ENCODE measurements at places on chromosomes 11 and 22. TPM values are rescaled to one million over a fixed set of nuclear protein-coding genes. Genes with fewer than 3 reads are reported as not detected.

DNA sequence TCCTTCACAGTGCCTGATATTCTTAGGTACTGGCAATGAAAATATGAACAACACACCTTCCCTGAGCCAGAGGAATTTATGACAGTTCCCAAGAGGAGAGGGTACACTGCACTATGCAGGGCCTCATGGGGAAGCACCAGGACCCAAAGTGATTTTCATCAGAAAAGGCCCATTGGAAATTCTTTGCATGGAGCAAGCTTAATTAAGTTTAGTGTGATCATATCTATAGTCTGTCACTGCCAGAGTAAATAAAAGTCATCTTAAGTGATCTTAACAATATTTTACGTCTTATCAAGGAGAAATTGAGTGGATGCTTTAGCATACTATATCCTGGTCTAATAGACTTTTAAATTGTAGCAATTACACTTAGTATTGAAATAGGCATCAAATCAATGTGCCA is 86.5 kb downstream of the ACER3 start:
- DNase-seq = no peak

DNA sequence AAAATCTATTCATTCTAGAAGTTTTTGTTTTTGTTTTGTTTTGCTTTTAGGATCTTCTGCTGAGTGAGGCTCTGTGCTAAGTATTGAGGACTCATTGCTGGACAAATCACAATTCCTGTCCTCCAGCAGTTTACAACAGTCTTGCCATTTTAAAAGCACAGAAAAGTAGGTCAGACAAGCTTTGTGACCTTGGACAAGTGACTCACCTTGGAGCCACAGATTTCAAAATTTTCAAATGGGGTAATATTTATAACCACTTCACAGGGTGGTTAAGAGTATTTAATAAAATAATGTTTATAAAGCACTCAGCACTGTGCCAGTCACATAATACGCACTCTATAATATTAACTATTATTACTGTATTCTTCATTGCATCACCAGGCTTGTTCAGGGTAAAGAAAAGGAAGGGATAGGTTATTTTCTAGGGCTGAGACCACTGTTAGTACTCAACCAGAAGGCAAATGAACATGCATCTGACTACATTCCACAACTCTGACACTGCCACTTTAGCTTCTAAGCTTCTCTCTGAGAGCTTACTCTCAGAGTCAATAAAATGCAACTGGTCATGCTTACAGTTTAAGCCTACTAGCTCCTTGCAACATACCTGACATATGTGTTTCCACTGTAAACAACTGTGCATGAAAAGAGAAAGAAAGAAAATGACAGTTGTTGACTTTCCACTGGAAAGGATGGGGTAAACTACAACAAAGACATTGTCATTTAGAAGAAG is 63.2 kb upstream of the FIBIN start:
- DNase-seq = no peak

DNA sequence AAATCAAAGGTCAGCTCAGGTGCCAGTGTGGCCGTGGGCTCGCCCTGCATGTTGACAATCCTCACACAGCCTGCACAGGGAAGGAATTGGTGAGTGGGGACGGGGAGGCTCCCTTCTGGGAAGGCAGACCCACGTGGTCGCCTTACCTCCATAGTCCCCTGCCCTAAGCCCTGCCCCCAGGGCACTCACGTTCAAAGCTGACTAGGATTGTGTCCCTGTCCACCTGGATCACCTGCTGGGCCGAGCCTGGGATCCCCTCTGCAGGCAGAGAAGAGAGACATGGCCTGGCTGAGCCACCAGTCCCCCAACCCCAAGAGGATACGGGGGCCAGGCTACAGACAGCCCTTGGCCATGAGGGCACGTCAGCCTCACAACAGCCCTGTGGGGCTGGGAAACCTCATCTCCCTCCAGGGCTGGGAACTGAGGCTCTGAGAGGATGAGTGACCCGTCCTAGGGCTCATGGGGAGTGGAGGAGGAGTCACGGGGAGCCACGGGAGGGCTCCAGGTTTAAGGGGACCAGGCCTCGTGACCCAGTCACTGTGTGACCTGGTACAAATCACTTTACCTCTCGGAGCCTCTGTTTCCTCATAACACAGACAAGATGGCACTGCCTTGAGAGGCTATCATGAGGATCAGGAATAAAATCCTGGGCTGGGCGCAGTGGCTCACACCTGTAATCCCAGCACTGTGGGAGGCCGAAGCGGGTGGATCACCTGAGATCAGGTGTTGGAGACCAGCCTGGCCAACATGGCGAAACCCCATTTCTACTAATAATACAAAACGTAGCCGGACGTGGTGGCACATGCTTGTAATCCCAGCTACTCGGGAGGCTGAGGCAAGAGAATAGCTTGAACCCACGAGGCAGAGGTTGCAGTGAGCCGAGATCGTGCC is 12.1 kb upstream of the SF1 start:
- DNase-seq = no peak

GRCh38 chr22:36892292-36892691 is 21.1 kb upstream of the CSF2RB start:
- DNase-seq = no peak

DNA sequence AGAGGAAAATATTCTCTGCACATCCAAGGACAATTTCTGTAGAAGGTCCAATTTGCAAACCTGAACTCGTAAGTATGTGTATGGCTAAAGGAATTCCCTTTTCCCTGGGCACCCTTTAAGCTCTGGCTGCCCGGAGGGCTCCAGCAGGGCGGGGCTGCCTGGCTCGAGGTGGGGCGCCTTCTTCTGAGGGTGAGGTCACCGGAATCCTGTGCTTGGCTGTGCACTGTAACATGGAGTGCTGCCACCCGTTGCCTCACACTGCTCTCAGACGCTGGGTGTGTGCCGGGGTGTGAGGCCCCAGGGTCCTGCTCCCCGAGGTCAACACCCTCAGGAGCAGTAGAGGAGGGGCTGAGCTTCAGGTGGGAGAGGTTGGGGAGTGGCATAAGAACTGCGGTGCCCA is 61.5 kb downstream of the SYN3 start:
- DNase-seq = no peak

GRCh38 chr11:95100856-95101507 is 11.3 kb downstream of the ENDOD1 start:
- no peak for DNase-seq

Gene SLC6A5
- not detected for polyA plus RNA-seq

DNA sequence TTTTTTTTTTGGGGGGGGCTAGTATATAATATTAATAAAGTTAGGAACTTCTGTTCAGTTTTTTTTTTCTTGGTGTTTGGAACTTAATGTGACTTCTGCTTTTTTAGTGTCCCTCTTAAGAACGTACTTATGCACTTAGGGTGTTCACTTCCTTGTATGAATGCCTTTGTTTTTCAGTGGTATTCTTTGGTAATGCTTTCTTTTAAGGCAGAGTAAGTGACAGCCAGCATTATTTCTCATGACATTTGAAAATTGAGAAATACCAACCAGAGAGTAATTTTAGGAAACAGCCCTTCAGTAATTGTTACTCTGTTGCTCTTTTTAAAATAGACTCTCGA is 2.4 kb downstream of the GRK3 start:
- DNase-seq = no peak

DNA sequence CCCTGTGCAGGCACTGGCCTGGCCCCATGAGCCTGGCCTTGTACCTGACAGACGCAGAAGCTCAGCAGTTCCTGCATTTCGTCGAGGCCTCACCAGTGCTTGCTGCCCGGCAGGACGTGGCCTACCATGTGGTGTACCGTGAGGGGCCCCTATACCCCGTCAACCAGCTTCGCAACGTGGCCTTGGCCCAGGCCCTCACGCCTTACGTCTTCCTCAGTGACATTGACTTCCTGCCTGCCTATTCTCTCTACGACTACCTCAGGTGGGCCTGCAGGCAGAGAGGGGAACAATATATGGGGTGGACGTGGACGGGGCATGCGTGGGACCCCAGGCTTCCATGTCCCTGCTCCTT is 4.9 kb downstream of the LARGE2 start:
- DNase-seq = no peak

- peak; percentile 38 for DNase-seq
These were observed 754 bp downstream of the NUP50 start for GRCh38 chr22:45164270-45165088.

DNA sequence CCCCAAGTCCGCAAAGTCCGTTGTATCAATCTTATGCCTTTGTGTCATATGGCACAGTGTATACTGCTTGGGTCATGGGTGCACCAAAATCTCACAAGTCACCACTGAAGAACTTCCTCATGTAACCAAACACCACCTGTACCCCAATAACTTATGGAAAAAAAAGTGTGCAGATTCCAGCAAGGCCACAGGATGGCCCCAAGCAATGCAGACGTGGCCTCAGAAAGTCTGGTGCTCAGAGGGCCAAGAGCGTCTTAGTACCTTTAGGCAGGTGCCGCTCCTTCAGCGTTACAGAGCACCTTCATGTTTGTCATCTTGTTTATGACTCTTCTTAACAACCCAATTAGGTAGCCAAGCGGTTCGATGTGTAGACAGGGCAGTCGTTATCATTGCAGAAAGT is 65.3 kb downstream of the PRDM11 start:
- DNase-seq = peak; percentile 12

Gene SPDYC
- polyA plus RNA-seq = 14.0 TPM

DNA sequence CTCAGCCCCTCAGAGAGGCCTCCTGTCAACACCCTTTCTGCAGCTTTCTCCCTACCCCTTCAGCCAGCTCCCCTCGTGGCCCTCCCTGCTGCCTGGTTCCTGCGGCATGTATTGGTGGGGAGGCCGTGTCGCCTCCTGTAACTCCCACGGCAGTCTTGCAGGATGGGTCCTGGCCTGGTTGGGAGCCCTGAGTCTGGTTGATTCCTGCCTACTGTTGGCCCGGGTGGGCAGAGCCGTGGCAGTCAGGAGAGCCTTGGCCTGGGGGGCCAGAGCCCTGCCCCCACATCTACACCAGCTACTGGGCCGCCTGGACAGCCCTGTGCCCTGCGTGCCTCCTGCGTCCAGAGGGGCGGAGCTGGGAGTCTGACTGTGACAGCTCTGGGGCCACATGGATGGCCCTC is 30.3 kb upstream of the GRAMD4 start:
- DNase-seq = no peak

Gene ACCS
- 29.9 TPM for polyA plus RNA-seq

GRCh38 chr11:18737642-18738041 is 11.7 kb upstream of the IGSF22 start:
- DNase-seq = no peak

- DNase-seq = no peak
These were observed 38.1 kb downstream of the DIXDC1 start for GRCh38 chr11:111975076-111975806.

GRCh38 chr22:44247923-44248892 is 64.5 kb downstream of the SHISAL1 start:
- no peak for DNase-seq

DNA sequence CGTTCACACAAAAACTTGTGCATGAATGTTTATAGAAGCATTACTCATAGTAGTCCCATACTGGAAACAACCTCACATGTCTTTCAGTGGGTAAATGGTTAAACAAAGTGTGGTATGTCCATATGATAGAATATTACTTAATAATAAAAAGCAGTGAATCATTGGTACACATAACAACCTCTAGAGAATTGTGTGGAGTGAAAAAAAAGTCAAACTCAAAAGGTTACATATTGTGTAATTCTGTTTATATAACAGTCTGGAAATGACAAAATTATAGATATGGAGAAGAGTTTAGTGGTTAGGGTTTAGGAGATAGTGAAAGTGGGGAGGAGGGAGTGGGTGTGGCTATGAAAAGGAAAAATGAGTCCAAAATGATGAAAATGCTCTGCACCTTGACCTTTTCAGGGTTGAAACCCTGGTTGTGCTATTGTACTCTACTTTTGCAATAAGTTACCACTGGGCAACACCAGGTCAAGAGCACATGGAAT is 243.4 kb upstream of the DDI1 start:
- DNase-seq = no peak

DNA sequence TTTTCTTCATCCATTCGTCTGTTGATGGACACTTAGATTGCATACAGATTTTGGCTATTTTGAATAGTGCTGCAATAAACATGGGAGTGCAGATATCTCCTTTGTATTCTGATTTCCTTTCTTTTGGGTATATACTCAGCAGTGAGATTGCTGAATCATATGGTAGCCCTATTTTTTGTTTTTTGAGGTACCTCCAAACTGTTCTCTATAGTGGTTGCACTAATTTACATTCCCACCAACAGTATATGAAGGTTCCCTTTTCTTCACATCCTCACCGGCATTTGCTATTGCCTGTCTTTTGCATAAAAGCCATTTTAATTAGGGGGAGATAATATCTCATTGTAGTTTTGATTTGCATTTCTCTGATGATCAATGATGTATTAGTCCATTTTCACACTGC is 96.1 kb downstream of the PRR5L start:
- no peak for DNase-seq

Gene PPARA
- 2.1 TPM for polyA plus RNA-seq

DNA sequence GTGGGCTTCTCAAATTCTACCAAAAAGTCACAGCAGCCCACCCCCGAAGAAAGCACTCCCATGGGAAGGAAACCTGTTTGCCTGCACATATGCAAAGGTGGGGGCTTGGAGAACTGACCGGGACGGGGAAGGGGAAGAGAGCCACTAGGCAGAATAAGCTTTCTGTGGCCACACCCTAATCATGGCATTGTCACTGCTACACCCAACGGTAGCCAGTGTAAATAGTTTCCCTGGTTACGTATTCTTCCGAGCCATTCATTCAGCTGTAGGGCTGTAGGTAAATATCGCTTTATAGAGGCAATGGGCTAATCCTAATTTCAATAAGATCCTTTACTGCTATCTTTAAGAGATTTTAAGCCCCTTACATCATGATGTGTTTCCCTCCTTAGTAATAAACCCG is 61.7 kb downstream of the PRDM11 start:
- no peak for DNase-seq

DNA sequence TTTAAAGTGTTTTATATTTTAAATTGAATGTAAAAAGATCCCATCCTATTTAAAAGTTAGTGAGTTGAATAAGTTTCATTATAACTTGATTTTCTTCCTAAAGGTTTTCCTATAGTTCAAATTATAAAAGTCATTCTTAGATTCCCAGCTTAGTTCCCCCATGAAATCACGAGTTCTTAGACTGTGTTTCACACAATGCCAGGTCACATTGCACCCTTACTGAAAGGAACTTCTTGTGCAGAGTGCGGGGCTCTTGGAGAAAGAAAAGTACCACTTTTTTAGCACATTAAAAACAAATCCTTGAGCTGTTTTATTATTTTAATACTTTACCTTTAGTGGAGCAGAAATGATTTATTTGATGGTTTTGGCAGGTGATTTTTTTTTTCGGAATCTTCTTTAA is 15.6 kb downstream of the GRAP2 start:
- DNase-seq = no peak

Gene MMP13
- polyA plus RNA-seq = not detected

GRCh38 chr22:38201711-38202436 is at the start of gene MAFF:
Gene MAFF (plus strand): TSS chr22:38201994. CDS start chr22:38213854, 11,860 bp downstream.
- peak; percentile 93 for DNase-seq

DNA sequence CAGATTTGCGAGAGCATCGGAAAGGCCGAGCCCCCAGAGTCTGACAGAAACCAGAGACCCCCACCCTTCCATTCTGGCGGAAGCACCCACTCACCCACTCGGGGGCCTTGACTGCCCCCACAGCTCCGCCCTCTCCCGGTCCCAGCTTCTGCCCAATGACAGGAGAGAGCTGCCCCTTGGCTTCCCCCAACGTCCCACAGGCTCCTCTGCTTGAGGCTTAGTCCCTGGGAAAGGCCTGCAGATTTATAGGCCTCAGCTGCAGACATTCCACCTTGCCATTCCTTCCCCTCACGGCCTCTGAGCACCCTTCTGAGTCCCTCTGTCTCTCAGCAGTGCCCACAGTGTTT is 125.0 kb upstream of the NCAM1 start:
- DNase-seq = no peak

Gene KMT5B
- polyA plus RNA-seq = 16.3 TPM

- DNase-seq = no peak
These were observed at the start of gene TEX54 for GRCh38 chr11:62832336-62833234. Gene TEX54 (minus strand): TSS chr11:62832841.

- DNase-seq = no peak
These were observed 4.1 kb upstream of the NNMT start for GRCh38 chr11:114291842-114292680.

Gene SLC22A8
- not detected for polyA plus RNA-seq

Gene TRIM22
- polyA plus RNA-seq = not detected

Data from K562 (cell line).